ENCODE measurements at places on chromosomes 12 and 14.

DNA sequence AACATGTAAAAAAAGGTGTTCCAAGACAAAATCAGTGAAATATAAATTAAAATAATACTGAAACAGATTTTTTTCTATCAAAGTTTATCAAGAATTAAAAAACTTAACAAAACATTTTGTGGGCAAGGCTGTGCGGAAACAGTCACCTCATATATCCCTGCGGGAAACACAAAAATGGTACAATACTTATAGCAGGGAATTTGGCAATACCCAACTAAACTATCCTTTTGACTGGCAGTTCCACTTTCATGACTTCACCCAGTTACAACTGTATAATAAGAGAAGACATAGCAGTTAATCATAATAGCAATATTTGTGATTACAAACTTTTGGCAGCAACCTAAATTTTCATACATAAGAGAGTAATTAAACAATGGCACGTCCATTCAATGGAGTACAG lies 121.5 kb upstream of the EGLN3 start:
- H3K27me3 ChIP-seq = no peaks in the 10 kb centered on the region
- no peak for DNase-seq
- no peak overlapping the region for H3K27ac ChIP-seq
- no peaks in the 10 kb centered on the region for H3K4me1 ChIP-seq

DNA sequence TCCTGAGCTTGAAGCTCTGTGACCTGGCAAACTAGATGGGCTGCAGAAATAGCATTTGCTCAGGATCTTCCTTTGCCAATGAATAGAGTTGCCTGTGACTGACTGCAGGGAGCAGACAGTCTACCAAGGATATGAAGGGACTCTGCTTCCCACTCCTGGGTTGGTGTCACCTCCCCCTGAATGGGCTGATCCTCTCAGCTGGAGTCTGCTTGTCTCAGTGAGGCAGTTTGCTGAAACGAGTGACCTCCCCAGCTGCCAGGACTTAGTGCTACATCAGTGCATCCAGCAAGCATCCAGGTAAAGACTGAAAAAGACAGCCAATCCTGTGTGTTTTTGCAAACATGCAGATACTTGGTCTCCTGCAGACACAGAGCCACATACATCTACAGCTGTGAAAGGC lies 28.5 kb downstream of the PAH start:
- H3K27ac ChIP-seq = no peak overlapping the region
- H3K27me3 ChIP-seq = peaks cover 28% of the 10 kb centered on the region

- DNase-seq = no peak
- H3K4me3 ChIP-seq = no peak overlapping the region
- no peaks in the 10 kb centered on the region for H3K36me3 ChIP-seq
Observed at GRCh38 chr14:79167957-79168356, 997.8 kb downstream of the NRXN3 start.

GRCh38 chr12:53558631-53559030 lies 51.3 kb upstream of the NPFF start:
- peaks cover 5% of the 10 kb centered on the region for H3K36me3 ChIP-seq
- H3K4me1 ChIP-seq = peaks cover 16% of the 10 kb centered on the region
- no peak for DNase-seq
- H3K27me3 ChIP-seq = no peaks in the 10 kb centered on the region
- no peak overlapping the region for H3K4me3 ChIP-seq
- H3K27ac ChIP-seq = peak overlapping the region; percentile 9

DNA sequence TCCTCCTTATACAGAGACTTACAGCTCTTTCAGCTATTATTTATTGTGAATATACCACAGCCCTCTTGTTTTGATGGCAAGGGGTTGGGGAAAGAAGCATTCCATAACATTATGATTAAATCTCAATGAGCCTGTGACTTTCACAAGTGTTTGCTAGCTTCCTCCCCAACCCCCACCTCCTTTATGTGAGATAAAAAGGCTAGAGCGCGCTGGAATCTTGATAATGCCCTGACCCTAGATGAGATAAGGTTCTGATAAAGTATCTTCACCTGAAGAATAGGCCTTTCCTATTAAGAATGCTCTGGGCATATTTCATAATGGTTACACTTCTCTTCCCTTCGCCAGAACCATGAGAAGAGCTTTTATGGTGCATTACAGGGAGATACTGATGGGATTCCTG lies 236.8 kb downstream of the CCDC91 start:
- H3K27ac ChIP-seq = no peak overlapping the region
- H3K4me3 ChIP-seq = no peak overlapping the region
- DNase-seq = no peak
- peaks cover 12% of the 10 kb centered on the region for H3K4me1 ChIP-seq

DNA sequence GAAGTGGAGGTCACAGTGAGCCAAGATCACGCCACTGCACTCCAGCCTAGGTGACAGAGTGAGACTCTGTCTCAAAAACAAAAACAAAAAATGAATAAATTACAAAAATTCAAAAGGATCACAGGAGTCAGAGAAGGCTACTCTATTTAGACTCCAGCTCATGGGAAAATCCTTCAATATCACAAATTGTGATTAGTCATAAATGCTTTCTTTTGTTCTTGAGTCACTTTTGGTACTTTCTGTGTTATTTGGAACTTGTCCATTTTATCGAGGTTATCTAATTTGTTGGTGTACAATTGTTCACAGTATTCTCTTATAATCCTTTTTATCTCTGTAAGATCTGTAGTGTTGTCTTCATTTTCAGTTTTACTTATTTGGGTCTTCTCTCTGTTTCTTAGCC lies 18.9 kb downstream of the ALDH2 start:
- no peak overlapping the region for H3K4me3 ChIP-seq
- no peaks in the 10 kb centered on the region for H3K4me1 ChIP-seq
- H3K36me3 ChIP-seq = peaks cover 6% of the 10 kb centered on the region
- no peaks in the 10 kb centered on the region for H3K27me3 ChIP-seq

DNA sequence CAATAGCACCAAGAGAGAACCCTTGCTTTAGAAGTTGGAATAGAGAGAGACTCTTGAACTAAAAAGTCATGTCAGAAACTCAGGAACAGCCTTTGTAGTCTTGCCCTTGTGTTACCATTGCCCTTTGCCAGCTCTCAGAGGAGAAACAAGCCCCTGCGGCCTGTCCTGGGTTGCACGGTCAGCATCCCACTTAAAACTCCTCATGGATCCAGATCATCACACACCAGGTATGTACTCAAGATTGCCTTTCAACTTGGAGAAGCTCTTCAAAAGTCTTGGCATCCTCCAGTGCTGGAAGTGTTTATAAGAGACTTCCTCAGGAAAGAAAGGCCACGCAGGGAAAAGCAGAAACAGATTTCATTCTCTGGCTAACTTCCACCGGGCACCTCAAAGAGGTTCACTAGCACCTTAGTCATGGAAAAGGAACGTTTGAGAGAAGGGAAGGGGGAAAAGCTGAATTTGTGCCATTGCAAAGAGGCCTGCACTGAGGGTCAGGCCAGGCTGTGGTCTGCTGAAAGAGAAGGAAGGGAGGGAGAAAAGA lies 594.2 kb downstream of the MED13L start:
- no peaks in the 10 kb centered on the region for H3K4me1 ChIP-seq
- no peaks in the 10 kb centered on the region for H3K36me3 ChIP-seq
- H3K27ac ChIP-seq = no peak overlapping the region
- peaks cover 5% of the 10 kb centered on the region for H3K27me3 ChIP-seq
- no peak overlapping the region for H3K4me3 ChIP-seq
- DNase-seq = no peak

DNA sequence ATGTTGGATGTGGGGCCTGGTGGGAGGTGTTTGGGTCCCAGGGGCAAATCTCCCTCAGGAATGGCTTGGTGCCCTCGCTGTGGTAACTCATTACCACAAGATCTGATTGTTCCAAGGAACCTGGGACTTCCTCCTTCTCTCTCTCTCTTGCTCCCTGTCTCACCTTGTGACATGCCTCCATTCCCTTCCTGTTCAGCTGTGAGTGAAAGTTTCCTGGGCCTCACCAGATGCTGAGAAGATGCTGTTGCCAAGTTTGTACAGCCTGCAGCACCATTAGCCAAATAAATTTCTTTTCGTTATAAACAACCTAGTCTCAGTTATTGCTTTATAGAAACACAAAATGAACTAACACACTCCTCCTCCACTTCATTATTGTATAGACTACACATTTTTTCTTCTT lies 759.8 kb upstream of the MDGA2 start:
- H3K4me3 ChIP-seq = no peak overlapping the region
- H3K36me3 ChIP-seq = no peaks in the 10 kb centered on the region
- no peak for DNase-seq
- H3K4me1 ChIP-seq = no peaks in the 10 kb centered on the region
- no peak overlapping the region for H3K27ac ChIP-seq
- no peaks in the 10 kb centered on the region for H3K27me3 ChIP-seq

GRCh38 chr12:67681105-67681778 lies 32.7 kb downstream of the DYRK2 start:
- no peak overlapping the region for H3K4me3 ChIP-seq
- peaks cover 10% of the 10 kb centered on the region for H3K4me1 ChIP-seq
- H3K36me3 ChIP-seq = peaks cover 3% of the 10 kb centered on the region
- DNase-seq = no peak
- H3K27me3 ChIP-seq = no peaks in the 10 kb centered on the region

GRCh38 chr14:35940291-35940690 lies 114.2 kb downstream of the BRMS1L start:
- no peaks in the 10 kb centered on the region for H3K4me1 ChIP-seq
- H3K36me3 ChIP-seq = no peaks in the 10 kb centered on the region
- H3K27me3 ChIP-seq = peaks cover 11% of the 10 kb centered on the region
- H3K27ac ChIP-seq = no peak overlapping the region
- H3K4me3 ChIP-seq = peak overlapping the region; percentile 13

- no peaks in the 10 kb centered on the region for H3K27me3 ChIP-seq
- no peak overlapping the region for H3K27ac ChIP-seq
- no peaks in the 10 kb centered on the region for H3K36me3 ChIP-seq
- peaks cover 23% of the 10 kb centered on the region for H3K4me1 ChIP-seq
- no peak overlapping the region for H3K4me3 ChIP-seq
Observed at GRCh38 chr12:45259675-45260074, 43.8 kb downstream of the ANO6 start.

- no peaks in the 10 kb centered on the region for H3K27me3 ChIP-seq
- no peaks in the 10 kb centered on the region for H3K4me1 ChIP-seq
- no peak for DNase-seq
- H3K36me3 ChIP-seq = no peaks in the 10 kb centered on the region
- H3K4me3 ChIP-seq = no peak overlapping the region
Observed at GRCh38 chr14:79661752-79662151, 549.6 kb downstream of the DIO2 start.

GRCh38 chr12:23540572-23540971 lies 408.9 kb downstream of the SOX5 start:
- no peak overlapping the region for H3K4me3 ChIP-seq
- H3K27ac ChIP-seq = no peak overlapping the region
- H3K4me1 ChIP-seq = no peaks in the 10 kb centered on the region
- H3K27me3 ChIP-seq = no peaks in the 10 kb centered on the region

GRCh38 chr12:110546339-110546738 lies 36.8 kb downstream of the PPTC7 start:
- H3K27me3 ChIP-seq = no peaks in the 10 kb centered on the region
- no peak overlapping the region for H3K4me3 ChIP-seq
- H3K4me1 ChIP-seq = peaks cover 36% of the 10 kb centered on the region
- no peak overlapping the region for H3K27ac ChIP-seq
- DNase-seq = no peak
- peaks cover 37% of the 10 kb centered on the region for H3K36me3 ChIP-seq

DNA sequence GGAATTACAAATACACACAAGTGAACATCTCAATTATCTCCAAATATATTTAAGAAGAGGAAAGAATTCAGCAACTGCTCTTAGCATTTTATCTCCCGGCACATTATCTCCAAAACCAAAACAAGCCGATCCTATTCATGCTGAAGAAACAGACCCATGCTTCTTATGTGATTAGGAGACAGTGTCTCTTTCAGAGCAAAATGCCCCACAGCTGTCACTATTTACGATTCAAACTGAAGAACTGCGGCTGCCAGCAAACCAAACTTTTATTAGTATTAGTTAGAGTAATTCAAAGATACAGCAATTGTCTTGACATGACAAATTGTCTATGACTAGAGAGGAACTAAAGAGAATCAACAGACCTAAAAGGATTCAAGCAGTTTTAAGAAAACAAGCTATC lies 79.4 kb downstream of the SETD3 start:
- no peak overlapping the region for H3K27ac ChIP-seq
- H3K27me3 ChIP-seq = no peaks in the 10 kb centered on the region
- H3K36me3 ChIP-seq = peaks cover 44% of the 10 kb centered on the region
- H3K4me3 ChIP-seq = no peak overlapping the region
- H3K4me1 ChIP-seq = peaks cover 10% of the 10 kb centered on the region

DNA sequence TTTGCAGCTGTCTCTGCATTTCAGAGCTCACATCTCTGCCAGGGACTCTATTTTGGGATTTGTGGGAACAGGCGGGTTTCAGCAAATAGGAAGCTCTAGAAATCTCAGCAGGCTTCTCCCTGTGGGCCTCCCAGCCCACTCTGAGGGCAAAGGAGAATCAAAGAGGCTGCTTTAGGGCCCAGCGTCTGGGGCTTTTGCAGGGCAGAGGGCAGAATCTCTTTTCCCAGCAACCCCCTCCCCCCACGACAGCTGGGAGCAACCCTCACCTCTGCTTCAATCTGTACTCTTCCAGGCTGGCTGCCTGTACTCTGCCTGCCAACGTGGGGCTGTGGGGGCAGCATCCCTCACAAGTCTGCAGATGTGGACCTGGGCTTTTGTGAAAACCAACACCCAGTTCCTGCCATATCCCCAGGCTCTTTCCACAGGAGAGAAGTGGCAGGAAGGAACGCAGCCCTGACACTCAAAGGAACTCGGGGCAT lies 529.6 kb upstream of the TBX3 start:
- H3K36me3 ChIP-seq = no peaks in the 10 kb centered on the region
- H3K27me3 ChIP-seq = no peaks in the 10 kb centered on the region
- H3K4me1 ChIP-seq = no peaks in the 10 kb centered on the region
- H3K4me3 ChIP-seq = no peak overlapping the region
- H3K27ac ChIP-seq = no peak overlapping the region
- DNase-seq = no peak

DNA sequence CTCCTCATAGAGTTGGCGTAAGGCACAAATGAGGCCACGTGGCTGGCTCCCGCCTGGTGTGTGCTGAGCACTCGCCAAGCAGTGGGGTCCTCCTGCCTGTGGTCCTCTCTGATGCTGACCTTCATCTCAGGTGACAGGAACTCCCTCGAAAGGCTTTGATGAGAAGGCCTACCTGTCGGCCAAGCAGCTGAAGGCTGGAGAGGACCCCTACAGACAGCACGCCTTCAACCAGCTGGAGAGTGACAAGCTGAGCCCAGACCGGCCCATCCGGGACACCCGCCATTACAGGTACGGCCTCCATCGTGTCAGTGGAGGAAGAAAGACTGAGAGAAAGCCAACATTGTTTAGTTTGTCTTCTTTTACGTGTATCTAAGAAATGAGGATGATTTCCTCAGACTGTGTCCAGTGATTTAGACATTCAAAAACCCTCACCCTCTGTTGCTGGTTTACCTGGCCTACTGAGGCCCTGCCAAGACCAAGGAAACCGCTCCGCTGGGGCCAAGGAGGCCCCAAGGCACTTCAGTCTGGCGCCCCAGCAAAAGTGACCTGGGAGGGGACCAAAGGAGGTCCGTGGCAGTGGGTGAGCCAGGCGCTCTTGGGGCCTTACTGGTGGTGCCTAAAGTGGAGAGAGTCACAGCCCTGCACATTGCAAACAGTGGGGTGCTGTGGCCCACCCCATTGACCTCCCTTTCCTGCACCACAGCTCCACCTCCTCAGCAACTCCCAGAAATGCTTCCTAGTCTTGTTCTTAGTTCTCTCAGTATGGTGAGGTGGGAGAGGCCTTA lies 60.8 kb downstream of the GALNT16 start:
- no peaks in the 10 kb centered on the region for H3K4me1 ChIP-seq
- H3K27me3 ChIP-seq = peaks cover 23% of the 10 kb centered on the region
- H3K36me3 ChIP-seq = no peaks in the 10 kb centered on the region
- H3K27ac ChIP-seq = no peak overlapping the region
- DNase-seq = no peak

- H3K27me3 ChIP-seq = no peaks in the 10 kb centered on the region
- peak overlapping the region; percentile 90 for H3K4me3 ChIP-seq
- peak overlapping the region; percentile 78 for H3K27ac ChIP-seq
- H3K36me3 ChIP-seq = peaks cover 28% of the 10 kb centered on the region
- H3K4me1 ChIP-seq = peaks cover 61% of the 10 kb centered on the region
Observed at GRCh38 chr14:105013150-105013785, 7.6 kb downstream of the CDCA4 start.
